ENCODE measurements at places on chromosomes 1 and 21. TPM values are rescaled to one million over a fixed set of nuclear protein-coding genes. Genes with fewer than 3 reads are reported as not detected.

The PWP2 gene
- total RNA-seq: 39.8 TPM

DNA sequence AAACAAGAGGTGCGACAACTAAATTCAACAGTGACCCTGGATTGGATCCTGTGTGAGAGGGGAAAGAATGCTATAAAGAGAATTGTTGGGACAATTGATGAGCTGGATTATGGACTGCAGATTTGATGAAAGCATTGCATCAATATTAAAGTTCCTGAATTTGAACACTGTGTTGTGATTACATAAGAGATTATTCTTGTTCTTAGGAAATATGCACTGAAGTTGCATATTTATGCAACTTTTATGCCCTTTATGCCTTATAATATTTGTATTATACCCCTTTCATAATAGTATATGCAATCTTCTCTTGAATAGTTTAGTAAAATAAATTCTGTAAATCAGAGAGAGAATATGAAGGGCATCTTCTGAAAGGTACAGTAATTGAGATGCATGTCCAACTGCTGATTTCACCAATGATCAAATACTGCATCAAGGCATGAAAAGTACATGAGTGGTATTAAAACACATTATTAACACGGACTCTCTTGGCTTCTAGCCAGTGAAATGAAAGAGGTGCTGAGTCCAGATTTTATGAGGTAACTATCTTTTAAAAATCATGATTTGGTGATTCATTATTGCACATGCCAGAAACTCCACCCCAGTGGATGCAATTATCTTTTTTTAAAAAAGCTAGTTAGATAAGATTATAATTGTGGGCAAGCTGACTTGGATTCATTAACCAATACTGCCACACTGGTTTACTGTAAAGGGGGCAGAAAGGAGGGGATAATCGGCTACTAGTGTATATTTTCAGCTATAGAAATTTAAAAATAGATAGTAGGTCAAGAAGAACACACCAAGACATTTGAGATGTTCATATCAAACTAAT, 19.9 kb upstream of the LPAR3 start:
- H3K36me3 ChIP-seq: no peaks in the 10 kb centered on the region
- H3K4me1 ChIP-seq: no peaks in the 10 kb centered on the region
- no peaks in the 10 kb centered on the region for H3K27me3 ChIP-seq

DNA sequence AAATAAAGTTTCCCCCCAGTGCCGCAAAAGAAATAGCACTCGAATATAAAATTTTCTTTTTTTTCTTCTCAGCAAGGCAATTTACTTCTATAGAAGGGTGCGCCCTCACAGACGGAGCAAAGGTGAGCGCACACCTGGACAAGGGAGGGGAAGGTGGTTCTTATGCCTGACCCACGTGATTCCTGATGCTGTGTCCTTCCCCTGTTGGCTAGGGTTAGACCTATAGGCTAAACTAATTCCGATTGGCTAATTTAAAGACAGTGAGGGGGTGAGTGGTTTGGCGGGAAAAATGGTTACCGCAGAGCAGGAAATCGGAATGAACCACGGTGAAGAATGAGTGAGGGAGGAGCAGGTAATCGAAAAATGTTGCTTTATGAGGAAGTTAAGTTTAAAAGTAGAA, 607 bp upstream of the FAAH start:
- no peak for DNase-seq
- H3K27me3 ChIP-seq: peaks cover 20% of the 10 kb centered on the region
- peaks cover 22% of the 10 kb centered on the region for H3K36me3 ChIP-seq

DNA sequence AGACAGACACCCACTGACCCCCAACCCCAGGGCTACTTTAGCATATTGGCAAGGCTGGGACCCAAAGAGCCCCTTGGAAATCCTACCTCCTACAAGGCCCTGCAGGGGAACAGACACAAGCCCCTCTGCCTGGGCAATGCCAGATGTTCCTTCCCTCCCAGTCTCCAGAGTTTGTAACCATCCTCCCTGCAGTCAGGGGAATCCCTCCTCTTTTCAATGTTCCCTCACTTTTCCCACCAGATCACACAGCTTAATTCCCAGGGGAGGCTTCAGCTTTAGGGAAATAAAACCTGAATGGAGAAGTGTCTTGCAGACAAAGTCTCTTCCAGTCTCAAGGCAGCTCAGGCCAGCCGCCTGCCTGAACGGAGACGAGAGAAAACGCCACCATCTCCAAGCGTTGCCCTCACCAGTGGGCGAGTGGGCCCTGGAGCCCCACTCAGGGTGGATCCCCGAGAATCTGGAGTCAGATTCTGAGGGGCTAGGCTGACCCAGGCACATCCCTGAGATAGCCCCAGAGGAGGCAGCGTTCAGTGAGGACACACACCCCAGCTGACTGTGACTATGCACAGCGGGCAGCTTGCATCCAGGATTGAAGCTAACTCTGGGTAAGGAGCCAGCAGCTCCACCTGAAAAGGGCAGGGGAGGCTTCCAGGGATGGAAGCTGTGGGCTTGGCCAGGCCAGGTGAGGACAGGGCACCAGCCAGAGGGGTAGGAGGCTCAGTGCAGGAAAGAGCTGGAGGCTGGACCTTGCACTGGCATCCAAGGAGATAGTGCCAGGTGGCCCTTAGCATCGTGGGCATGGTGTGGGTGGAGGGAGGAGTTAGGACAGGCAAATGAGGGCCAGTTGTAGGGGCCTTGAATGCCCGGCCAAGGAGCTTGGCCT, 44.0 kb upstream of the ZC3H12A start:
- DNase-seq: no peak
- no peak overlapping the region for H3K27ac ChIP-seq
- peaks cover 10% of the 10 kb centered on the region for H3K27me3 ChIP-seq
- no peak overlapping the region for H3K4me3 ChIP-seq
- H3K4me1 ChIP-seq: no peaks in the 10 kb centered on the region
- no peaks in the 10 kb centered on the region for H3K36me3 ChIP-seq

GRCh38 chr1:205316161-205316566, 5.4 kb downstream of the NUAK2 start:
- peak overlapping the region; percentile 76 for H3K27ac ChIP-seq
- no peak for DNase-seq
- H3K27me3 ChIP-seq: no peaks in the 10 kb centered on the region
- H3K4me3 ChIP-seq: peak overlapping the region; percentile 43

- peaks cover 2% of the 10 kb centered on the region for H3K36me3 ChIP-seq
- DNase-seq: no peak
- H3K27me3 ChIP-seq: peaks cover 3% of the 10 kb centered on the region
- no peaks in the 10 kb centered on the region for H3K4me1 ChIP-seq
- H3K27ac ChIP-seq: no peak overlapping the region
Measured at GRCh38 chr1:101605878-101606277, 369.1 kb downstream of the S1PR1 start.

DNA sequence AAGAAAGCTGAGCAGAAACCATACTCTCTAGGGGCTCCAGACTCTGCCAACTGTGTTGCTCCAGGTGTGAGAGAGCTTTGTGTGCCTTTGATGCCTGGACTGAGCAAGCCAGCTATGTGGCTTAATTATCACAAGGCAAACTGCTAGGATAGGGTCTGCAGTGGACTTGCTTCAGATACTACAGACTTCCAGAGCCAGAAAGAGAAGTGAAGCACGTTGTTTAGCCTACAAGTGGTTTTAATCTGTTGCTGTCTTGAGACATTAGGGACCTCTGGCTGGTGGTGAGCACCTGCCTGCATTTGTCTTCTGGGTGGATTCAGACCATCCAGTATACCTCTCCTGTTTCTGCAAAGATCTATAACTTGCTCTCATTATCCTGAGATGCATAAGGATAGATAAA, 353.4 kb upstream of the PLXNA2 start:
- H3K36me3 ChIP-seq: no peaks in the 10 kb centered on the region
- H3K4me3 ChIP-seq: no peak overlapping the region
- no peaks in the 10 kb centered on the region for H3K4me1 ChIP-seq
- DNase-seq: no peak
- no peak overlapping the region for H3K27ac ChIP-seq

GRCh38 chr1:229620876-229621275, 5.0 kb downstream of the TAF5L start:
- no peak overlapping the region for H3K4me3 ChIP-seq
- H3K27me3 ChIP-seq: no peaks in the 10 kb centered on the region
- peaks cover 61% of the 10 kb centered on the region for H3K4me1 ChIP-seq
- DNase-seq: no peak

Data from activated CD4-positive, alpha-beta memory T cell treated with anti-CD3 and anti-CD28 coated beads for 36 hours (primary cell).